ENCODE measurements at places on chromosomes 1 and 21.

- DNase-seq = no peak
These were observed 336.4 kb downstream of the SMYD3 start for GRCh38 chr1:246170574-246171261.

- DNase-seq = peak; percentile 42
These were observed 1.8 kb downstream of the PTTG1IP start for GRCh38 chr21:44871576-44872269.

GRCh38 chr1:171929121-171929520 is 87.8 kb downstream of the DNM3 start:
- no peak for DNase-seq

GRCh38 chr1:109887884-109888283 is 22.8 kb upstream of the CSF1 start:
- no peak for DNase-seq

GRCh38 chr1:212606395-212607205 is 2.0 kb upstream of the ATF3 start:
- peak; percentile 64 for DNase-seq

DNA sequence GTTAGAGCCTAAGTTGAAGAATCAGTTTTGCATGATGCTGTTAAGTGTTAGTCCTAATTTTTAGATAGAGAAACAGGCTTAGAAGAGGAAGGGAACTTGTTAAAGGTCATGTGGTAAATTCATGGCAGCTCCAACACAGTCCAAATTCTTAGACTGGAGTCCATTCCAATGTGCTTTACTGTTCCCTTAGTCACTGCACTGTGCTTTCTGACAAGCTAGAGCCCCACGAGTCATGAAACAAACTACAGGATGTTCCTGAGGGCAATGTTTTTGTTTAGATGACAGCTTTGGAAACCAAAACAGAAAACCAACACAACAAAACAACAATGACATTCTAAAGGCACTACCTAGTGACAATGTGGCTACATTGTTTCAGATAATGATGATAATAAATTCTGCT is 23.1 kb upstream of the RGS4 start:
- DNase-seq = no peak

DNA sequence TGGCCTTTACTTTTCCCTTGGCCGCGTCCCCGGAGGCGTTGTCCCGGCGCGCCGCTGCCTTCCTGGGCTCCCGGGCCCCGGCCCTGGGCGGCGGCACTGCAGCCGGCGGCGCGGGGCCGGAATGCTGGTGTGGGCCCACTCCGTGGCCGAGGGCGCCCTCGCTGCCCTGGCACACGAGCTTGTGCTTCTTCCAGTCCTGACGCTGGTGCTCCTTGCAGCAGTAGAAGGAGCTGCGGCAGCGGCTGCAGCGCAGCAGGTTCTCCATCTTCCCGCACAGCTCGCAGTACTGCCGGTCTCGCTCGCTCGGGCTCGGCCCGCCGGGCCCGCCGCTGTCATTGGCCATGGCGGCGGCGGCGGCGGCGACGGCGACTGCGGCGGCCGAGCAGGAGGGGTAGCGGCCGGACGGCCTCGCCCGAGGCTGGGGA is 529 bp downstream of the EGLN1 start:
- no peak for DNase-seq

- DNase-seq = no peak
These were observed 188.4 kb downstream of the BACH1 start for GRCh38 chr21:29487154-29487553.

DNA sequence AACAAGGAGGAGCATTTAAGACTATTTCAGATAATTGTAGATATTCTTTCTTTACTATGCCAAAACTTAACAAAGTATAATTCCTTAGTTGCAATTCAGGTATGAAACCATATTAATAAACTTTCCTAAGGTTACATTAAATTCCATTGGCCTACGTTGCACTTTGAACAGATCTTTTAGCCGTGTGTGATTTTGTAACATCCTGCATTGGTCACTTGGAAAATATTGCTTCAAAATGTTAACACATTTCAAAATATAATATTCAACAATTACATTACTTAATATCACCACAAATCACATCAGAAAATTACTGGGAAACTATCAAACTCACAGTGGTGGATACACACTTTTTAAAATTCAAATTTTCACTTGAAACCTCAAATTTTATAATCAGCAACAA is 20.2 kb downstream of the ETS2 start:
- no peak for DNase-seq

DNA sequence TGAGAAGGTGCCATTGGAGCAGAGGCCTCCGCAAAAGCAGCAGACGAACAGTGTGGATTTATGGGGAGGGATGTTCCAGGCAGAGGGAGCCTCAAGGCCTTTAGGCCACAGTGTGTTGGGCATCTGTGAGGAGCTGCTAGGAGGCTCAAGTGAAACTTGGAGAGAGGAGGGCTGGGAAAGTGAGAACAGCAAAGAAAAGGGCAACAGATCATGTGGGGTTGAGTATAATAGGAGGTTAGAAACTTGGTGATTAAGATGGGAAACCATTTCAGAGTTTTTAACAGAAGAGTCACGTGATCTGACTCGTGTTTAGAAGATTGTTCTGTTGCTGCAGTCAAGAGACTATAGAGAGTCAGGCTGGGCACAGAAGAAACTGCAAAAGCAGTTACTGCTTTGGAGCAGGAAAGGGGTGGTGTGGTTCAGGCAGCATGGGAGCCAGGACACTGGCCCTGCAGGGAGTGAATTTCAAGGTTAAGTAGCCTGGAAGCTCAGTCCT is 277.0 kb downstream of the DISC1 start:
- no peak for DNase-seq

All from stimulated activated CD4-positive, alpha-beta T cell treated with anti-CD3 and anti-CD28 coated beads, Interleukin-15, amount 100 ng/mL, for 24 hours (primary cell).